ENCODE measurements at places on chromosomes 3 and 15.

GRCh38 chr3:15794303-15794771 lies 3.4 kb downstream of the ANKRD28 start:
- no peak for DNase-seq

DNA sequence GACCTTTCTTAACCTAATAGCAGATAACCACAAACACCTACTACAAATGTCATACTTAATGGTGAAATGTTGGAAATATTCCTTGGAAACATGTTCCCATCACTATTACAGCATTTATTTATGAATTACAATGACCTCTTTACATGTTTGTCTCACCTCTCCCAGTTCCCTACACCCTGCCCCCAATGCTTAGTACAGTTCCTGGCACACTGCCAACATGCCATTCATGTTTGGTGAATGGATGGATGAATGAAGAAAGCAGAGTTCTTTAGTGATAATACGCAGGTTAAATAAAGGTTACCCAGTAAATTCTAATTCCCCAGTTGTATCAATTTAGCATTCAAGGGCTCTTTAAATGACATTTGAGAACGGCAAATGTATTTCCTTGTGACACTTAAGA lies 259.9 kb upstream of the ATP11B start:
- DNase-seq = no peak

GRCh38 chr3:71949442-71949841 lies 164.5 kb upstream of the PROK2 start:
- DNase-seq = no peak

DNA sequence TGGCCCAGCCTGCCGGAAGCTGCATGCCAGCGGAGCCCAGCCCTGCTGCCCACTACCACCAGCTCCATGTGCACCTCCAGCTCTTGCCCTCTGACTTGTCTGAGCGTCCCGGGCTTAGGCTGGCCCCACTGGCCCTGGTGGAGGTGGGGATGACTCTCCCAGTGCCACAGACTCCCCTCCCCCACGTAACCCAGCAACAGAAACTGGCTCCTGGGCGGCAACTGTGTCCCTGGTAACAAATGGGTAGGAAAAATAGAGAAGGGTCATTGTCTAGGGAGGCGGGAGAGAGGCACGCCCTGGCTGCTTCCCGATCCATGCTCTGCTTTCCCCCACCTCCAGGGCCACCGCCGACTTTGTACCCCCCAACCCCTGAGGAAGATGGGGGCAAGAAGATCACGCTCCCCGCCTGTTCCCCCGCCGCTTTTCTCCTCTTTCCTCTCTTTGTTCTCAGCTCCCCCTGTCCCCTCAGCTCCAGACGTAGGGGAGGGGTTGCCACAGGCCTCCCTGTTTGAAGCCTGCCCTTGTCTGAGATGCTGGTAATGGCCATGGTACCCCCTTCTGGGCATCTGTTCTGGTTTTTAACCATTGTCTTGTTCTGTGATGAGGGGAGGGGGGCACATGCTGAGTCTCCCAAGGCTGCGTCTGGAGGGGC lies 10.8 kb upstream of the SEMA3B start:
- DNase-seq = no peak

GRCh38 chr3:129481766-129482332 lies 41.8 kb downstream of the IFT122 start:
- DNase-seq = peak; percentile 34

GRCh38 chr15:56978898-56979662 lies 60.6 kb downstream of the TCF12 start:
- DNase-seq = no peak

- no peak for DNase-seq
These were observed 24.6 kb upstream of the PLSCR4 start for GRCh38 chr3:146275476-146275875.

- DNase-seq = no peak
These were observed 6.4 kb upstream of the DNAAF4 start for GRCh38 chr15:55514414-55514850.

DNA sequence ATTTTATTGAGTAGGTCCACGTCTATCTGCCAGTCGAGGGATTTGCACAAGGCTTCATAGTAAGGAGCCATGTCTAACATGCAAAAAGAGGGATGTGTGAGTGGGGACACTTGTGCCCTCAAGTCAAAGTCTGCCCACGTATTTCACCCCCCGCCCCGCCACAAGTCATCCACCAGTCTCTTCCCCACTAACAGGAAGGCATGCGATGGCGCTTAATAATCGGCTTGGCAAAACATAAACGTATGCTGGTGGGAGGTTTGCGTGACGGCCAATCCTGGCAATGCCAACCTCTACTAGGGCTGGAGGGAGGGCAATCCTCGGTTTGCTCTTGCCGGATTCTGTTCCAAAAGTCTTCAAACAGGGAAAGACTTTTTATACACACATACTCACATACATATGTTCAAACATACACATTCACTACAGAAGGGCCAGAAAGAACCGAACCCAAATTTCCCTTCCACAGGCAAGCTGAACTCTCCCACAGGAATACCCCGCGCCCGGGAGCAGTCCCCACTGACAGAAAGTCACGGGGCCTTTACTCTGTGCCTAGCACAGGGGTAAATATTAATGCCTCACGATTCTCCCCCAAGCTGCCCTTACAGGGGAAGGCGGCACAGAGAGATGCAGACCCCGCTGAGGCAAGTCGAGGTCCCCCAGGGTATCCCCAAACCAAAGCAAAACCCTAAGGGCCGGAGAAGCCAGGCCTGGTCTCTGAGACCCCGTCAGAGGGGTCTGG lies 675 bp downstream of the PSMD6 start:
- DNase-seq = peak; percentile 27

GRCh38 chr3:47251689-47252088 lies 30.9 kb downstream of the KIF9 start:
- no peak for DNase-seq

- DNase-seq = no peak
These were observed 100.8 kb downstream of the OPA1 start for GRCh38 chr3:193693774-193694173.

DNA sequence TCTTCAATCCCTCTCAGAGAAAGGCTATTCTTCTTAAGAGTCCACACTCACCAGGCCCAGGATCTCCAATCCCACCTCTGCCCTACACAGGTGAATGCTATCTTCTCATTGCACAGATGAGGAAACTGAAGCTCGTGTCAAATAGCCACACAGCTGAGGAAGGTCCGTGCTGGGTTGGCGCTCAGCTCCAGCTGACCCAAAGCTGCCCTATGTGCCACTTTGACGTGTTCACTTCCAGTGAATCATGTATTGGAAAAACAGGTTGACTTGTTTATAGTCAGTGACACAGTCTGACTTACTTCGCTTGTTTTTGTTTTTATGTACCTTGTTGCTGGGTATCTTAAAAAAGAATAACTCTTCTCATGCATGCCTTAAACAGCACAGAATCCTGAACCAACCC lies 32.4 kb upstream of the ALDH1A3 start:
- no peak for DNase-seq

DNA sequence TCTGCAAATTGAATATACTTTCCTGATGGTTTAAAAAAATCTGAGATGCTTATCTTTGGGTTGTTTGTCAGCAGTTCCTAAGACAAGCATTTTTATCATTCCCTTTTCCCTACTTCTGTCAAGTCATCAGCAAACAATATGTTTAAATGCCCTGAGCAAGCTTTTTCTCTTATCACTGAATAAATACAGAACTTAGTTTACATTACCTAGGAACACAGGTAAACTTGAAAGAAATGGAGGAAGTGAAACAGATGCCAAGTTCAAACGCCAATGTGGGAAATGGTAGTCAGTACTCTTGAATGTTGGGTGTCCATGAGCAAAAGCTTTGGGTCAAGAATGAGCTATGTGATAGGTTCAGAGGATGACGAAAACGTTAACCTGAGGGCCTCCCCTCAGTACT lies 17.2 kb upstream of the TCAIM start:
- DNase-seq = no peak

DNA sequence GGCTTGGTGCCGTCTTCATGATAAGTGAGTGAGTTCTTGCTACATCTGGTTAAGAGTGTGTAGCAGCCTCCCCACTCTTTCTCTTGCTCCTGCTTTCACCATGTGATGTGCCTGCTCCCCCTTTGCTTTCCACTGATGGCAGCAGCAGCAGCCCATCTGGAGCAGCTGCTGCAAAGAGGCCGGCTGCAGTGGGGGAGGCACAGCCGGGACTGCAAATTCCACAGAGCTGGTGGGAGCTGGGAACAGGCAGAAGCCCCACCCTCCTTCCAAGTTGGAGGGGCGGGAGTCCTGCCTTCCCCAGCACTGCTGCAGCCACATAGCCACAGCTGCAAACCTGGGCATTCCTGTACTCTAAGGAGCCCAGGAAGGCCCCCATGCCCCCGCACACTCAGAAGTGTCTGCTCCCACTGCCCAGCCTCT lies 62.8 kb upstream of the IMPG2 start:
- DNase-seq = no peak

- no peak for DNase-seq
These were observed 54.7 kb upstream of the KLF13 start for GRCh38 chr15:31271711-31272557.

- no peak for DNase-seq
These were observed 1012.2 kb downstream of the SQOR start for GRCh38 chr15:46647046-46647445.

DNA sequence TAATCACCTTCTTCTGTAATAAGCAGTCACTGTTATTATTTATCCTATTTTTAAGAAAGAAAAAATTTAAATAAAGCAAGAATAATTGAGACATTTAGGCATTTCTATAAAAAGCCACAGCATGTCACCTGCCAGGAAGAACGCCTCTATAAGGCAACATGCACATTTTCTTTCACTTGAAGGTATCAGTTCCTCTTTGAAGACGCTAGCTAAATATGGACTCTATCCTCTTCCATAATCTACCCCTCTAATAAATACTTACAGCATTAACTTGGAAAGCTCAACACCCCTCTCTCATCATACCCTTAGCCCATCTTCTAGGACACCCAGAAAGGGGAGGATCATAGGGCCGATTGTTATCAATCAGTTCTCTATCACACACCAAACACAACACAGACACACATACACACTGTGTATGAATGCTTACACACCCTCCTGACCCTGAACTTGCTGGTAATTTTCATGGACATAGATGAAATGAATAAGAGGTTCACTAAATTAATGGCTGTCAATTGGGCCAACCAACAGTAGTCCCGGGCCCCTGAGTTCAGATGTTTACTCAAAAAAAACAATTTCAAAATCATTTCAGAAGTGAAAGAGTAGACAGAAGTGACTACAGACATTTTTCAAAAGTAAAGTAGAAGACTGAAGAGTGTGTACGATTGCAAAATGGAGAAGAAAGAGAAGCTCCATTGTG lies 102.5 kb downstream of the ZMAT3 start:
- DNase-seq = no peak

- DNase-seq = no peak
These were observed 67.4 kb upstream of the LARS2 start for GRCh38 chr3:45320986-45321385.

DNA sequence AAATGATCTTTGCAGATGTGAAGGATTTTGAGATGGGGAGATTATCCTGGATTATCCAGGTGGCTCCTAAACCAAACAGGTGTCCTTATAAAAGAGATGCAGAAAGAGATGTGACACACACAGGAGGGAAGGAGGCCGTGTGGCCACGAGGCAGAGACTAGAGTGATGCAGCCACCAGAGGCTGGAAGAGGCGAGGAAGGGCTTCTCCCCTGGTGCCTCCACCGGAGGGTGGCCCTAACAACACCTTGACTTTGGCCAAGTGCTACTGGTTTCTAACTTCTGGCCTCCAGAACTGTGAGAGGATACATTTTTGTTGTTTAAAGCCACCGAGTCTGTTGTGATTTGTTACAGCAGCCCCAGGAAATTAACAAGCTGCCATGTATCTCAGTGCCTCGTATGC lies 127.1 kb downstream of the ASB7 start:
- DNase-seq = no peak

- peak; percentile 14 for DNase-seq
These were observed 47.6 kb downstream of the TXNRD3 start for GRCh38 chr3:126607214-126607908.

- DNase-seq = no peak
These were observed 111.5 kb upstream of the LPP start for GRCh38 chr3:188042466-188042865.

- DNase-seq = peak; percentile 47
These were observed 674 bp downstream of the SERP1 start for GRCh38 chr3:150545419-150546225.

DNA sequence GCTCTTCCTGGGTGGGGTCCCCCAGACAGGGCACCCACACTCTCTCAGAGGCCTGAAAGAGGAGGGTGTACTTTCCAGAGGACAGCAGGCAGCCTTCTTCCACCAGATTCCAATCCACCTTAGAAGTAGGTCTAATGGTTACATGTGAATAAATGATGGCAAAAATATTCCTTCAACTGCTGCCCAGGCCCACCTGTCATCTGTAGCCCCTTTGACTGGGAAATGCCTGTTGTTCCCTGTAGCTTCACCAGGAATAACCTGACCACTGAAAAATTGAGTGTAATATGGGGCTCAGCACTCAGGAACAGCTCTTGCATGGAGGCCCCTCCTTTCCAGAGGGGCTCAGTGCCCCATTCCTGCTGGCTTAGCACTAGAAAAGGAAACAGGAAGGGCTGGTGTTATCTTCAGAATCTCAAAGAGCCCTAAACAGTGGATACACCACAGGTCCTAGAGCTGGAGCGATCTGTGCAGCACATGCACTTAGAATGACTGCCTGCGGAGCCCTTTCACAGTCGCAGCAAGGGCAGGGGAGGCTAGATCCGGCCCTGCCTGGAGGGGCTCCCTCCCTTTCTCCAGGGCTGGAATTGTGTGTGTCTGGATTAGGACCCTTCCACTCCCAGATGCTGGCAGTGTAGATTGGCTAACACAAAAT lies 32.1 kb downstream of the SLC22A14 start:
- DNase-seq = no peak

DNA sequence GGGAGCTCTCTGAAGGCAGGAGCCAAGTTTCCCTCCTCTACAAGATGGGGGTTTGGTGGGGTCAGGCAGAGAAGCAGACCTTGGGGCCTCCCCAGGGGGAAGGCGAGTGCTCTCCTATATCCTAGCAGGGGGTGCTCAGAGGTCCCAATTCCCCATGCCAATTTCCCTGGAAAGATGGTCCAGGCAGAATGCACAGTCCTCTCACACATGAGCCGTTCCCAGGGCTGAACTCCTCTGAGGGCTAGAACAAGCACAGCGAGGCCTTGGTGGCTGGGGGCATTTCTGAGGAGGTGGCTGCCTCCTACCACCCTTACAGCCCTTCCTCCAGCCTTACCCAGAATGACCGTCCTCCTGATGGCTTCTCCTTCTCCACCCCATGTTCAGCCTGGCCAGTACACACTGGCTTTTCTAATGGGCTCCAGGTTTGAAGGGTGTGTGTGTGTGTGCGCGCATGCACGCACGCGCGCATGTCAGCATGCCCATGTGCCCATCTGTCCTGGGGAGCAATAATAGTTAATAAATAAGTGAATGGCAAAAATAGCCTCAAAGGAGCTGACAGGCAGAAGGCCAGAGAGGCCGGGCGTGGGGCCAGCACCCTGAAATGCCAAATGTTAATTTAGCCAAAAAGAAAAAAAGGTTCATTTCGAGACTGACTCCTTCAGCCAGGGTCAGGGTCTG lies 24.4 kb downstream of the ADCY5 start:
- no peak for DNase-seq

- no peak for DNase-seq
These were observed 39.9 kb downstream of the PLCH1 start for GRCh38 chr3:155704771-155705559.

DNA sequence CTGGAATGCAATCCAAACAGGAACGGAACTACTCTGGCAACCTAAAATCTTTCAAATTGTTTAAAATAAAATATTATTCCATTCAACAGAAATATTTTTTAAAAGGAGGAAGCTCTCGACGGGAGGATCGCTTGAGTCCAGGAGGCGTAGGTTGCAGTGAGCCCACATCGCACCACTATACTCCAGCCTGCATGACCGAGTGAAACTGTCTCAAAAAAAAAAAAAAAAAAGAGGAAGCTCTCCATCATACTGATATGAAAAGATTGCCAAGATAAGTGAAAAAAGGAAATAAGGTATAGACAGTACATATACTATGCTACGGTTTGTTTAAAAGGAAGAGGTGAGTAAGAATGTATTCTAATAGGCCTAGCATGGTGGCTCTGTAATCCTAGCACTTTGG lies 3.6 kb downstream of the RAD18 start:
- no peak for DNase-seq
